M059J (cell line): ENCODE measurements at places on chromosomes 5 and 9.

GRCh38 chr5:116032094-116032517 is at the start of gene ARL14EPL:
Gene ARL14EPL, plus strand, starts transcription at chr5:116032472. Its CDS starts 18,994 bp downstream, at chr5:116051466.
- DNase-seq, result peak; percentile 95

- no peak for DNase-seq
These were observed 74.9 kb downstream of the NREP start for GRCh38 chr5:111682121-111682520.

DNA sequence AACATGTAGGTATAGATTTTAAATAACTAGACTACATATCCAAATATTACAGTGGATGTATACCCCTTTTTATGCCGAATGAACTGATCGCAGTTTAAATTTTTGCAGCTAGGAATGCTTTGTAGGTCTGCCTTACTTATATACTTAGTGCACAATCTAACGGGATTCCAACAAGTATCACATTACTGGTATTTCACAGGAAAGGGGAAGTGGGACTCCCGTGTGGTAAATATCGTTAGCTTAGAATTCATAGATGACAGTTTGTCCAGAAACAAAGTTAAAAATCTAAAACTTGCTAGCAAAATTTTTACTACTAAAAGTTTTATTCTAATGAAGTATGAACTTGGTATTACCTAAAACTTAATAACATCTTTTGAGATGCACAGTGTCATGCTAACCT is 193.5 kb upstream of the TLX3 start:
- no peak for DNase-seq

GRCh38 chr9:76395381-76395780 is 1.2 kb upstream of the RFK start:
- no peak for DNase-seq

DNA sequence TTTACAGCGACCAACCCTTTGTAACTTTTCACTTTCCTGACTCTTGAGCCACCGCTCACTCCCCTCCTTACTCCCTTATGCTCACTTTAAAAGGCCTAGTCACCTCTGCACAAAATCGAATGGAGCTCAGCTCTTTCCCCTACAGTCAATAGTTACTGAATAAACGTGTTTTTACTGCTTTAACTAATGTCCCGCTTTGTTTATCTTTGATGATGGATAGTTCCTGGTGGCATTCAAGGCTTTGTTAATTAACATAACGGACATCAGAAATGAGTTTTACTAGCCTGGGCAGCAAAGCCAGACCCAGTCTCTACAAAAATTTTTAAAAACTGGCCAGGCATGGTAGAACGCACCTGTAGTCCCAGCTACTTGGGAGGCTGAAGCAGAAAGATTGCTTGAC is 5.0 kb downstream of the SERINC5 start:
- DNase-seq, result peak; percentile 33

DNA sequence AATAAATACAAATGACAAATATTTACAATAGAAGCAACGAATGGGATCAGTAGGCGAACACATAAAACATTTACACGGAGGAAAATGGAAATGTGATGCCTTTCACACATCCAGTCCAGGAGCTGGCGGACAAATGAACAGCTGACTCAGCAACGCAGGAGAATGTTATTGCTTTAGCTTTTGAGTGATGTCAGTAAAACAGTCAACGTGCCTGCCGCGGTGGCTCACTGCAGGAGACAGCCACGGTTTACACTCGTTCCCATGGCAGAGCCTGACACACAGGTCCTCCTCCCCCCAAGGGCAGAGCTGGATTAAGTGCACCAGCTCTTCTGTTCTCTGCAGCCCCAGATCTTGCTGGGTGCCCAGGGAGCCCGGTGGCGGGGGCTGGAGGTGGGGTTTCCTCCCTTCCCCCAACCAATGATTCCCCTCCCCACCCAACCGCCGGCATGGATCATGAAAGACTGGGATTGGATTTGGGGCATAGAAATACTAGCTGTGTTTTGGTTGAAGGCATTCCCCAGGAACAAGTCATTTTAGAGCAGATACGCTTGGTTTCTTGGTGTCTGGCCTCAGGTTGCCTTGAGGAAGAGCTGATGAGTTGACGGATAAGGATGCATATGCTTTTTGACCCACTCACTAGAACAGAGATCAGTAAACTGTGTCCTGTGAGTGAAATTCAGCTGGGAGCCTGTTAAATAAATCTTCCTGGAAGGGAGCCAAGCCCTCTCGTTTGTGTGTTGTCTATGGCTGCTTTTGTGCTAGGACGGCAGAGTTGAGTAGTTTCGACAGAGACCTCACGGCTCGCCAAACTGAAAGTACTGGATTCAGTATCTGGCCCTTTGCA is 12.5 kb downstream of the STC2 start:
- DNase-seq, result peak; percentile 94

- DNase-seq, result no peak
These were observed 2.9 kb upstream of the EPB41L4B start for GRCh38 chr9:109323771-109324170.

DNA sequence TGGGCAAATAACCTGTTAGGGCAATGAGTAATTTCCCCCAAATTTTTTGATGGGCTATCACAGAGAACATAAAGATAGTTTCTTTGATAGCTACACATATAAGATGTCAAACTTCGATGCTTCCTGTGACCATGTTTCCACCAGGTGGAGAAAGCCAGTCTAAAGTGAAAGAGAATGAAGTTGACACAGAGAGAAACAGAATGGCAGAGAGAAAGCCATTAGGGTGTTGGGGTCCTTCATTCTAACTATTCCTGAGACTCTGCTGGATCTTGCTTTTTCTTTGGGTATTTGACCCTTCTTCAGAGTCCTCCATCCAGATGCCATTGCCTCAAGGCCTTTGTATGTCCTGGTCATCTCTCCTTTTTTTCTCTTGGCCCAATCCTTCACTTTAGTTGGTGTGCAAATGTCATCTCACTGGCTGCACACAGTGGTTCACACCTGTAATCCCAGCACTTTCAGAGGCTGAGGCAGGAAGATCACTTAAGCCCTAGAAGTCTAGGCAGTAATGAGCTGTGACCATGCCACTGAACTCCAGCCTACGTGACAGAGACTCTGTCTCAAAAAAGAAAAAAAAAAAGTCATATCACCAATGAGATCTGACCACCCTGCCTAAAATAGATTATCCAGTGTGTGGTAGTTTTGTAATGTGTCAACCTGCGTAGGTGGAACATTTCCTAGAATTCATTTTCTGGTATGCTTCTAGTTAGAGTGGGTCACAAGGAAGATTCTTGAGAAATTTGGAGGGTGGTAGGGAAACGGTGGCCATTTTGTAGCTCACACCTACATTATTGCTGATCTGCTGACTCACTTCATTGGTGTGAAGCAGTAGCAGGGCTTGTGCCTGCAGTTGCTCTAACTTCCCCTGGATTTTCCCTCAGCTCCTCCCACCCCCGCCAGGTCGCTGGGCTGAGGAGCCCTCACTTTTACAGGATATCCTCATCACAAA is 20.8 kb upstream of the KIF2A start:
- DNase-seq, result no peak

GRCh38 chr5:24347158-24347557 is 297.6 kb downstream of the CDH10 start:
- DNase-seq, result peak; percentile 3

DNA sequence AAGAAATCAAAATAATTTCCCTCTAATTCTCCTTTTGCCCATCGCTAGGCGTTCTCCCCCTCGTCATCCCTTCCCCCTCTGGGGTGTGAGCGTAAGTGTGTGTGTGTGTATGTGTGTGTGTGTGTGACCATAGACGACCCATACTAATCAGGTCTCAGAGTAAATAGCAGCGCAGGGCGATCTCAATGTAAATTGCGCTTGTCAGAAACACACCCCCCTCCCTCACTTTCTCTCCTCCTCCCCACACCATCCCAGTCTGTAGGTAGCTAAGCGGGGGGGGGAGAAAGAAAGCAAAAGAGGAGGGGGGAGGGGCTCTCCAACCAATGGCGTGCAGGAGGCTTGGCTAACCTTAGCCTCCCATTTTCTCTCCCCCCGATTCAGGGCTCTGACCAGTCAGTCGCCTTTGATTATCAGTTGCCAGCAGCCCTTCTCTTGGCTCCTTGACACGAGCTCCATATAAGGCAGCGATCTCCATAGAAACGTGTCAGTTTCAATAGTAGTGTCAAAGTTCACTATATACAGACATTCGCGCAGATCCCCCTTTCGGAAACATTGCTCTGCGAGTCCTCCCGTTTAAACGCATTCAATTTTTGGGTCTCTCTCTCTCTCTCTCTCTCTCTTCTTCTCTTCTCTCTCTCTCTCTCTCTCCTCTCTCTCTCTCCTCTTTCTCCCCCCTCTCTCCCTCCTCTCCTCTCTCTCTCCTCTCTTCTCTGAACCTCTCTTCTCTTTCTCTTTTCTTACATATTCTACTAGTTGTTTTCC is at the start of gene NR2F1:
TSS of gene NR2F1 (plus strand) at position 546 of the 762 bp plus-strand sequence. CDS start 1,802 bp downstream, outside the sequence.
- DNase-seq, result peak; percentile 99

- no peak for DNase-seq
These were observed 75.8 kb upstream of the IER5L start for GRCh38 chr9:129253803-129254381.

DNA sequence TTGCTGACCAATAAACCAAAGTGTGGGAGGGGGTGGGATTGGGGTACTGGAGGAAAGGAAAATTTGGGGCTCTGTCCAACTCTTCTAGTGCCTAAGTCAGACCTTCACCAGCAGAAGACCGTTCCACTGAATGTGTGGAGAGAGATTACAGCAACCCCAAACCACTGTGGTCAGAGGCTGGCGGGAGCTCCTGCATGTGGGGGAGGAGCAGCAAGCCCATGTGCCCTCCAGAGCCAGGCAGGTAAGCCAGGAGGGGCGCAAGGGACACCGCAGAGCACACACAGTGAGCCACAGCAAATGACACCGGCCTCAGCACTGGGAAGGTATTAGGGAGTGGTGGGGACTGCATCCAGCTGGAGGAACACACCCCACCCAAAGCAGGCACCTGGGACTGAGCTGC is 62.9 kb downstream of the SMIM23 start:
- DNase-seq, result no peak

GRCh38 chr5:39569857-39570256 is 145.1 kb upstream of the DAB2 start:
- DNase-seq, result no peak

- no peak for DNase-seq
These were observed 4.4 kb upstream of the ZDHHC12 start for GRCh38 chr9:128728298-128728697.

DNA sequence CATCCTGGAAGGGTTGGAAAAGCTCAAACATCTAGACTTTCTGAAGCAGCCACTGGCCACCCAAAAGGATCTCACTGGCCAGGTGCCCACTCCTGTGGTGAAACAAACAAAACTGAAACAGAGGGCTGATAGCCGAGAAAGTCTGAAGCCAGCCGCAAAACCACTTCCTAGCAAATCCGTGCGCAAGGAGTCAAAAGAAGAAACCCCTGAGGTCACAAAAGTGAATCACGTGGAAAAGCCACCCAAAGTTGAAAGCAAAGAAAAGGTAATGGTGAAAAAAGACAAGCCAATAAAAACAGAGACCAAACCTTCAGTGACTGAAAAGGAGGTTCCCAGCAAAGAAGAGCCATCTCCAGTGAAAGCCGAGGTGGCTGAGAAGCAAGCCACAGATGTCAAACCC is 87.6 kb downstream of the MAP1B start:
- peak; percentile 65 for DNase-seq

- no peak for DNase-seq
These were observed 222.3 kb downstream of the FBXL7 start for GRCh38 chr5:15722305-15722704.

DNA sequence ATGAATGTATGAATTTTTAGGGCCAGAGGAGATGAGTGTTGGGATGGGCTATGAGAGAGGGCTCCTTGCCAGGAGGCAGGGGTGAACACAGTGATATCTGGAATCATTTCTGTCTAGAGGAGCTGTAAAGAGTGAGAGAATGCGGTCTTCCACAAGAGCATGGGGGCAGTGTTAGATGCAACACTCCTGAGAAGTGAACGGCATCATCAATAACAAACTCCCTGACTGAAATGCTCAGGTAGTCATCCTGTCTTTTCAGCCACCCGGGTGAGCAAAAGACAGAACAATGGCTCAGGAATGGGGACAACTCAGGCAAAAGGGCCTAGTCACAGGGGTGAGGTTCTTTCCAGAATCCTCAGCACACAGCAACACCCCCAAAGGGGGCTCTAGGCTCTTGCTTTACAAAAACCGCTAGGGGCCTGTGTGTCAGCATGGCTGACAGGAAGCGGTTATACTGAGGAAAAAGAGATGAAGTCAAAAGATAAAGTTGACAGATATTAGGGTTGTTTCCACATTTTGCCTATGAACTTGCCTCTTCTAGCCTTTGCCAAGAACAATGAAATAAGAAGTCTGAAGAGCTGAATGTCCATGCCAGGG is 104.6 kb upstream of the LRRTM2 start:
- DNase-seq, result peak; percentile 21

- peak; percentile 41 for DNase-seq
These were observed 3.2 kb upstream of the FBXO4 start for GRCh38 chr5:41921874-41922273.

DNA sequence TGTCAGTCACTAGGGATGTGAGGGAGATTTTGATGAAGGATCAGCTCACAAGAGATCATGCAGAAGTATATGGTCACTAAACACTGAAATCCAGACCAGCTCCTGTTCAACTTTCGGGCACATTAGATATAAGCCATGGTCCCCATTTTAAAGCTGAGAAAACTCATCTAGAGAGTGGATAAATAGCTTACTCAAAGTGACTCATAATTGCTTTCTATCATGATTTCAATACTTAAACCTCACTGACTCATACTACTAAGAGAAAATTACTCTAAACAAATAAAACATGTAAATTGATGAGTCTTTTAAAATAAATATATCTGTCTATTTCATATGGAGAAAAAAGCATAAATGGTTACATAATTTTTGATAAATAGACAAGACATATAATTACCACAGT is 567.7 kb downstream of the TLR4 start:
- peak; percentile 56 for DNase-seq

DNA sequence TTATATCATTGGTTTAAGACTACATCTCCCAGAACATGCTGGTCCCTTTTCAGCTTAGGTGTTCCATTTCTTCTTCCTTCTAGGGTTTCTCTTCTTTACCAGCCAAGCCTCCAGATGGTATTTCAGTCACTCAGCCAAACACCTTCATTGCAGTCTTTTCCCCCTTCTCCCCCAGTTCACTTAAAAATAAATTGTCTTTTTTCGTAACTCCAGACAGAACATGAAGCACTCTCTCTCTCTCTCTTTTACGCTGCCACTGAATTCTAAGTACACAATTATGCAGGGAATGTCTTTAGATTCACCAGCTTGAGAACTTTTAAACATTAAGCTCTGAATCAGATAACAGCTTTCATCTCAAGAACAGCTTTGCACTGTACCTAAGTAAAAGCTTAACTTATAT is 419.7 kb upstream of the BRINP1 start:
- DNase-seq, result no peak

DNA sequence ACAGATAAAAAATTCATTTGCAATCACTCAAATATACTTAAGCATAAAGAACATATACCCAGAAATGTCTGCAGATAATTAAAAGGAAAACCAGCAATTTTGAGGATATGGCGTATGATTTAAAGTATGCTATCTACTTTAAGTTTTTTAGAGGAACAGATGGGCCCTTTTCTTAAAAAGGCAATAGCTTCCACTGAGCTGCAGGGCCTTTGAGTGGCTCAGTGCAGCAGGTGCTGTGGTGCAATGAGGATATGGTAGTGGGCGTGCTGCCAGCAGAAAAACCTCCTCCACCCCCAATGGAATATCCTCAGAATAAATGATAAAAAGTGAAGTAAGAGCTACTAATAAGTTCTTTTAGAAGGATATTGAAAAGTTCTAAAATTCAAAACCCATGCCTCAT is 814.5 kb downstream of the MTRR start:
- no peak for DNase-seq
